ENCODE measurements at places on chromosomes 2 and 18.
A peak's percentile ranks its signal among the peaks of the same experiment; 100 is the strongest.

- DNase-seq: no peak
Observed at GRCh38 chr2:196369967-196370366, 198.6 kb upstream of the STK17B start.

DNA sequence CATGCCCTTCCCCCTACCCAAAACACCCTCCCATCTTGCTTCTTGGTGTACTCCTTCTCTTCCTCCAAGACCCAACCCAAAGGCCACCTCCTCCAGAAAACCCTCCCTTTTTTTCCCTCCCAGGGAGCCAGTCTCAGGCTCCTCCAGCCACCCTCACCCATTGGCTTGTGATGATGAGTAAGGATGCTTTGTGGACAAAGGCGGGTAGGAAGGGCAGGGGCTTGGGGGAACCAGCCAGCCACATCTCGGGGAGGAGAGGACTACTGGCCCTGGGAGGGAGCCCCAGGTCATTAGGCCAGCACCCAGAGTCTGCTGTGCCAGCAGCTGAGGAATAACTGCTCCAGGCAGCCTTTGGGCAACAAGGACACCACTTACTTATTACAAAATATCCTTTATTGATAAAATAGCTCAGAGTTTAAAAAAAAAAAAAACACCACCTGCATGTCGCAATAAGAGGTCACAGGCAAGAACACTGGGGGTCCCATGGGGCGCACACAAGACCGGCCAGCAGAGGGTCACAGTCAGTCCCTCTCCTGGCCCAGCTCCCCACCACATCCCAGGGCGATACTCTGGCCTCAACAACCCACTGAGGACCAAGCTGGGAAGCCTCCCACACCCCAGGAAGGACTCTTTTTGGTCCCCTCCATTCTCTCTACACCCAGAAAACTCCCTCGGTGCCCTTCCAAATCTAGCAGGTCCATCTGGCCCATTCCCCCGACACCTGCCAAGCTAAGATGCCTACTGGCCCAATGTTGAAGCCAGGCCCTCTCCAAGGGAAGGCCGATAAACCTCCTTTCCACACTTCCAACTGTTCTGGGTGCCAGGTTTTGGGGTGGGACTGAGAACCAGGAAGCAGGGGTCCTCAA is 3.6 kb downstream of the ADRA2B start:
- DNase-seq: no peak

GRCh38 chr18:56702946-56703345 is 51.8 kb downstream of the WDR7 start:
- DNase-seq: peak; percentile 50

DNA sequence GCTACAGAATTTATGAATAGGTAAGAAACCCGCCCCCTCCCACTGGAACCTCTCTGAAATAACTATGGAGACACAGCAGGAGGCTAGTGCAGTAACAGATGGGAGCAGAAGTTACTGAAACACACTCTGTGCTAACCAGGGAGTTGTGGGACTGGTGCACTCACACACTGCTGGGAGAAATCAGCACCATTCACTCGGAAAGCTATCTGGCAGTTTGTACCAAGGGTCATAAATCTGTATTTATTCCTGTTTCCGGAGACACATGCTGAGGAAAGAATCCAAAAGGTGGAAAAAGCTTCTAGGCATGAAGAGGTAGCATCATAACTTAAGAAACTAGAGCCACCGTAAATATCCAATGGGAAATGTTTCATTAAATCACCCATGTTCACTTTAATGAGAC is 39.9 kb downstream of the TGFA start:
- DNase-seq: no peak

DNA sequence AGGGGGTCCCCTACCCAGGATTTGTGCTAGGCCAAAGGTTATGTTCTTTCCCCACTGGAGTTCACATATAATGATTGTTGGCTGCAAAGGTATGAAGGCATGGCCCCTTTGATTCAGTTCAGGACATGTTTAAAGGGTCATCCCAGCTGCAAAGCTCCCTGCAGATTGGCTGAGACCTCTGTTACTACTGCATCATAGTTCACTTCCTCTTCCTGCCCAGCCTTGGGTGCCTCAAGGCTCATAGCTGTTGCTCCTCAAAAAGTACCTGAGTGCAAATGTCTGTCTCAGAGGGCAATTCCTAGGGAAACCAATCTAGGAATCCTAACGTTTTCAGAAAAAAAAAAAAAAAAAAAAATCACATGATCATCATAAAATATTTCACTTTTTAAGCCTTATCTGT is 125.1 kb downstream of the ATL2 start:
- DNase-seq: no peak

GRCh38 chr2:72935611-72935957 is 18.3 kb downstream of the EMX1 start:
- DNase-seq: no peak

GRCh38 chr2:230216489-230216888 is 3.3 kb downstream of the SP110 start:
- DNase-seq: no peak

- peak; percentile 1 for DNase-seq
Observed at GRCh38 chr2:37894047-37894446, 31.0 kb upstream of the RMDN2 start.

DNA sequence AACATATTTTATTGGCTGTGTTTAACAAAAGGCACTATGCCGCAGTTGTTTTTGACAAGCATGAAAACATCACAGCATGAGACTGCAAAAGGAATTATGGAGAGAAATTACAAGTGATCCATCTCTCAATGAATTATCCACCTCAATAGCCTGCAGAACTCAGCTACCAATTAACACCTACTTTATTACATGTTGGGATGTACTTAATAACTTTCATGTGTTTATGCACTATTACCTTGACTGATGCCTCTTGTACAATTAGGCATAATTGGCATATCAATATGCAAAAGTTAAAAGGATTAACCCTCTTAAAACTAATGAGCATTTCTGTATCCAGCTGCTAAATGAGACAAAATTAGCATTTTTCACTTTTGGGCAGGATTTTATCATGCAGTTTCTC is 27.8 kb downstream of the ARHGAP15 start:
- DNase-seq: no peak

DNA sequence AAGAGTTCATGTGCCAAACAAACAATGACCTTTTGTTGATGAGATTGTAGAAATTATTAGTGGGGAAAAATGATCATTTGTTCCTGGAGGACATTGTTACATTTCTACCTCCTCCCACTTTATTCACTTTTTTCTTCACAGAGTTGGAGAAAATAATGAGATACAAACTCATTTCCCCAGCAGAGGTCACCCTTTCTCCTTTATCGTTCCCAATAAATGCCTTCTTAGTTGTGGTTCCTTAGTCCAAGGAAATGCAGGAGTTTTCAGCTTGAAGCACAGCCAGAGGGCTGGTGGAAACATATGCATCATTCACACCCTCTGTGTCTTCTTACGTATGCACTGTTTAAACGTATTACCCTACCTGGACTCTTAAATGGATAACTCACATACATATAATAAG is 108.8 kb downstream of the SLC4A3 start:
- DNase-seq: no peak

DNA sequence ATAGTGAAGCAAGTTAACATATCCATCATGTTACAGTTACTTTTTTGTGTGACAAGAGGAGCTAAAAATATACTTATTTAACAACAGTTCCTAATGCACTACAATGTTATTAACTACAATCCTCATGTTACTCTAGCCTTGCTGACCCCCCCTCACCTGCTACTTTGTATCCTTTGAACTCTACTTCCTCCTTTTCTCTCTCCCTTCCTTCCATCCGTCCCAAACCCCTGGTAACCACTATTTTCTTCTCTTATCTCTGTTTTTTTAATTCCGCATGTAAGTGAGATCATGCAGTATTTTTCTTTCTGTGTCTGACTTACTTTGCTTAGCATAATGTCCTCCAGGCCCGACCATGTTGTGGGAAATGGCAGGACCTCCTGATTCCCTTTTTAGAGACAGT is 59.4 kb downstream of the NPAS2 start:
- no peak for DNase-seq

GRCh38 chr2:149125031-149125725 is 86.7 kb downstream of the LYPD6B start:
- DNase-seq: no peak

DNA sequence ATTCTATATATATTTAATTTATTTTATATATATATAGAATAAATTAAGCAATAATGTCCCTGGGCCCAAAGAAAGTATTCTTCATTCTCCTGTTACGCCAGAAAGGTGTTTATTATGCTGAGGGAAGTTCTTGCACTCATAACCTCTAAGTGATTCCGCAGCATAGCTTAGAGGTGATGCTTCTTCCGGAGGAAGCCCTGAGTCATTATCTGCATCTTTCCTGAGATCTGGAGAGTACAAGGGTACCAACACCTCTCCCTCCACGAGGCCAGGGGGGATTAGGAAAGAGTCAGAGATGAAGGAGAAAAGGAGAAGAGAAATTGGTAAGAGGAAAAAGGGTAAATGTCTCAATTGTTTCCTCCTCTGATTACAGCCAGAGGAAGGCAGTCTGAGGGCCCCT is 43.1 kb upstream of the RTN4 start:
- no peak for DNase-seq

- no peak for DNase-seq
Observed at GRCh38 chr18:5097116-5097703, 99.8 kb downstream of the AKAIN1 start.

GRCh38 chr18:13390711-13391110 is 172.2 kb downstream of the LDLRAD4 start:
- DNase-seq: no peak

All from CD4-positive, alpha-beta T cell treated with Interleukin-15 for 4 hours (primary cell).